ENCODE measurements at places on chromosomes 3 and 15.

- DNase-seq, result no peak
Observed at GRCh38 chr15:61946778-61947177, 113.5 kb downstream of the VPS13C start.

- DNase-seq, result no peak
Observed at GRCh38 chr3:190865419-190865818, 2.9 kb upstream of the GMNC start.

GRCh38 chr3:61828880-61829721, 267.7 kb downstream of the PTPRG start:
- DNase-seq, result no peak

- no peak for DNase-seq
Observed at GRCh38 chr15:40175160-40175559, 14.3 kb downstream of the BUB1B start.

GRCh38 chr3:193732391-193732790, 139.4 kb downstream of the OPA1 start:
- DNase-seq, result peak; percentile 57

DNA sequence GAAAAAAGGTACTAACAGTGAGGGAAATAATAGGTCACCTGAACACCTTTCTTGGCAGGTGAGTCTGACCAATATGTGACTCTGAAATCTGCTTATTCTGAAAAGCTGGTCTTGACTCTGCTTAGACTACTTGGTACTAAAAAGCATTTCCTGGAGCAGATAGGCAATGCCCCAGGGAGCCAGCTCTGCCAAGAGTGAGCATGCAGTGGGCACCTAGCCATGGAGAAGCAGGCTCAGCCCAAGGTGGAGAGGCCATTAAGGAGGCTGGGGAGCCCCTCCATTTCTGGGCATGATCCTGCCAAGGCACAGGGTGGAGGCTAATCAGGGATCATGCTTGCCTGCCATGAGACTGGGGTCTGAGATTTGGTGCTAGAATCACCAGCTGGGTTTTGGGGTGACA, 1.6 kb upstream of the LTF start:
- no peak for DNase-seq

DNA sequence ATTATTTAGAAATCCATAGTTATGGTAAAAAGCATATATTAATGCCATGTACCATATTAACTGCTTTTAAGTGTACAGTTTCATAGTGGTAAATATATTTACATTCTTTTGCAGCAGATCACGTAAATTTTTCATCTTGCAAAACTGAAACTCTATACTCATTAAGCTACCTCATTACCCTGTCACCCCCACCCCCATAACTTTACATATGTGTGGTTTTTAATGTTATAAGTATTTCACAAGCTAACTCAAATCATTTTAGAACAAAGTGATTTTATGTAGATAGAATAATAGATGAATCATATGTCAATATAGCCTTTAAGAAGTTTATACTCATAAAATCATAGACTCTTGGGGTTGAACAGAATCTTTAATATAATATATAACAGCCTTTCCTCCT, 7.1 kb upstream of the TP63 start:
- no peak for DNase-seq

GRCh38 chr3:129061023-129061887, 676 bp downstream of the GP9 start:
- no peak for DNase-seq

DNA sequence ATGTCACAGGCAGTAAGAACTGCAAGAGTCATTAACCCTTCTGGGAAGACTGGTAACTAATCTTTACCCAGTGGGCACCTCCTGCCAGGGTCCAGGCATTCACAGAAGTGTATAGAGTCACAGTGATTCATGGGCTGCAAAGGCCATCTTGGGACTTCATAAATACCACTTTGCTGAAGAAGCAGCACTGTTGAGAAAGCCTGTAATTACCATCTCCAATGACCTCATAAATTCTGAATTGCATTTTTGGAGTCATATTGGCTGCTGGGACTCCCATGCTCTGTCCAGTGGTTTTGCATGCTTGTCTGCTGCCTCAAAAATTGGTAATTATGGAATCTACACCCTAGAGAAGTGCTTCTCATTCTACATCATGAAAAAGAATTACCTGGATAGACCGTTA, 837.2 kb downstream of the NTRK3 start:
- DNase-seq, result no peak

DNA sequence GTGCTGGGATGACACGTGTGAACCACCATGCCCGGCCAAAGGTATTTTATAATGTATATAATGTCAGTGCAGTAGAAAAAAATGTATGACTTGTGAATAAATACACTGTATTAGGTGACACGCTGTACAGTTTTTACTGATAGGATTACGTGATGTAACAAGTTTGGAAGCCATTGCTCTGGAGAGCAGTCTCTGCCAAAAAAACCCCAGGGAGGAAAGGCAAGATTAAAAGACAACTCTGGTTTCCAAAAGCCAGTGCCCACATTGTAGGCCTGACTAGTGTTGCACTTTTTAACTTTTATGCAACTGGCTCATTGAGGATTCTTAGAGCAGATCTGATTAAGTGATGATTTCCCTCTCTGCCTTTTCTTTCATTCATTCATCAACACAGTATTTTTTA, 62.0 kb upstream of the SLC2A2 start:
- DNase-seq, result no peak

DNA sequence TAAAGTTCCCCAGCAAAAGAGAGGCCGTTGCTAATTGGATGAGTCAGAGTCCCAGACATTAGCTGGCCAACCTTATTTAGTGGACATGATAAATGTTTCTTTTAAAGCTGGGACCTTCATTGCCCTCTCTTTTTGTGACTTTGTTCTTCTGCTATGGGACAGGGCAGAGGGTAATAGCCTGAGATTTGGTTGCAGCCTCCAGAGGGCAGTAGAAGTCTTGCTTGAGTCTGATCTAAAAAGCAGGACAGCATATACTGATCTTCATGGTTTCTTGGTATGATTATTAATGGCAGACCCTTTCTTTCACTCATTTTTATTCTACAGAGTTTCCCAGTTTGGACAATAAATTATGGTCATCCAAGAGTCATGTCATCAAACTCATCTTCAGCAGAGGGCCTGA, 25.1 kb upstream of the ZKSCAN7 start:
- DNase-seq, result no peak

GRCh38 chr3:53524566-53524965, 30.2 kb downstream of the CACNA1D start:
- DNase-seq, result no peak

DNA sequence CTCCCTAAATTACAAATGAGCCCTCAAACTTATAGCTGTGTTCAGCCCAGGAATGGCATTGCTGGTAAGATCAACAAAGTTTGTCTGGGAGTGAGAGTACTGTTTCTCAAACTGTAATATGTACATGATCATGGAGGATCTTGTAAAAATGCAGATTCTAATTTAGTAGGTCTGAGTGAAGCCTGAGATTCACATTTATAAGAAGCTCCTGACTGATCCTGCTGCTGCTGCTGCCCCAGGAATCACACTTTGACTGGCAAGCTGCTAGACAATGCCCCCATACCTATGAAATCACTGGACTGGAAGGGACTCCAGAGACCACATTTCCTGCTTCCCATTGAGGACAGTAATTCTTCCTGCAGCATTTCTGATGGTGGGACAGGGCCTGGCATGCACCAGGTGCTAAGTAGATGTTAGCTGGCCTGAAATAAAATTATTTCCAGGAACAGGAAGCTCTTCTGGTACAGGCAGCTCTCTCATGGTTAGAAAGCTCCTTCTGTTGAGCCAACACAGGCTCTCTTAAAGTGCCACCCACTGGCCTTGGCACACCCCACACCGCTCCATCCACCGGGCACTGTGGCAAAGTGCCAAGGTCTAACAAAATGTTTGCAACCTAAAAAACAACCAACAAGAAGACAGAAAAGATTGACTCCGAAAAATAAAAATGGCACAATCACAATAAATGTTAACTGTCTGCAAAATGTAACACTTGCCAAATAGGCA, 36.7 kb upstream of the ZNF710 start:
- no peak for DNase-seq

- DNase-seq, result no peak
Observed at GRCh38 chr3:94331831-94332230, 269.0 kb downstream of the NSUN3 start.

DNA sequence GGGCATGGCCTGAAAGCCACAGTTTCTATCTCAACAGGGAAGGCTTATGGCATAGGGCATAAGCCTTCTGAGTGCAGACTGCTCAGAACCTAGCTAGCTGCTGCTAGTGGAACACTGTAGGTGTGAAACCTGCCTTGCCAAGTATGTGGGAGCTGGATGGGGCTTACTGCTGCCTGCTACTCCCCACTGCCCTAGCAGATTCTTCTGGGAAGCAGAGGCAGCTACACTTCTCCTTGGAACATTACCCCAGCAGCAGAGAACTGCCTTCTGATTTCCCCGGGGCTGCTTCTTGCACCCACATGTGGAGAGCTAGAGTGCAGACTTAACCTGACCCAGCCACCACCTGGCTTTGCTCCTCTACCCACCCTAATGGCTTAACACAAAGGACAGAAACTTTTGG, 215.7 kb downstream of the POLQ start:
- no peak for DNase-seq

- no peak for DNase-seq
Observed at GRCh38 chr15:36954486-36954885, 145.9 kb downstream of the MEIS2 start.

GRCh38 chr3:33826206-33826605, 27.8 kb downstream of the PDCD6IP start:
- no peak for DNase-seq

All from kidney epithelial cell (primary cell).